MM.1S (cell line): ENCODE measurements at places on chromosomes 16 and 17.

GRCh38 chr17:39064819-39065218 is 86.6 kb downstream of the PLXDC1 start:
- no peak for DNase-seq

DNA sequence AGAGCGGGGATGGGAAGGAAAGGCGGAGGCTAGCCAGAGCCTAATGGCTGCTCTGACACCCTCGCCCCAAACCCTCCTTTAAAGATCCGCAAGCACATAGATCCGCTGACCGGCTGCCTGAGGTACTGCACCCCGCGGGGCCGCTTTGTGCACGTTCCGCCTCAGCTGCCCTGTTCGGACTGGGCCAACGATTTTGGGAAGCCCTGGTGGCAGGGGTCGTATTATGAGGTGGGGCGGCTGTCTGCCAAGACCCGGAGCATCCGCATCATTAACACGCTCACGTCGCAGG is 663 bp downstream of the CYB5D1 start:
- DNase-seq, result peak; percentile 61

- no peak for DNase-seq
Measured at GRCh38 chr16:70418274-70418992, 20.5 kb downstream of the ST3GAL2 start.

DNA sequence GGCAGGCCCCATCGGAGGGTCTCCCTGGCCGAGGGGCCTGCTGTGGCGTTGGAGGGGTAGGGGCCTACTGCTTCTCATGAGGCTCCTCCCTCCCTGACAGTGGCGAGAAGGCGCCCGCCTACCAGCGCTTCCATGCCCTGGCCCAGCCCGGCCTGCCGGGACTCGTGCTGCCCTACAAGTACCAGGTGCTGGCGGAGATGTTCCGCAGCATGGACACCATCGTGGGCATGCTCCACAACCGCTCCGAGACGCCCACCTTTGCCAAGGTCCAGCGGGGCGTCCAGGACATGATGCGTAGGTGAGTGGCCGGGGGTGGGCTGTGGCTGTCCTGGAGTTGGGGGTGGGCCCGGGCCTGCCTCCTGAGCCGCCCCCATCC is 1.7 kb downstream of the CDT1 start:
- DNase-seq, result no peak
